ENCODE measurements at places on chromosomes 6 and 20.

GRCh38 chr20:50534567-50534966, 24.4 kb downstream of the PTPN1 start:
- DNase-seq = no peak

- no peak for DNase-seq
Measured at GRCh38 chr6:135572051-135572450, 74.5 kb upstream of the AHI1 start.

DNA sequence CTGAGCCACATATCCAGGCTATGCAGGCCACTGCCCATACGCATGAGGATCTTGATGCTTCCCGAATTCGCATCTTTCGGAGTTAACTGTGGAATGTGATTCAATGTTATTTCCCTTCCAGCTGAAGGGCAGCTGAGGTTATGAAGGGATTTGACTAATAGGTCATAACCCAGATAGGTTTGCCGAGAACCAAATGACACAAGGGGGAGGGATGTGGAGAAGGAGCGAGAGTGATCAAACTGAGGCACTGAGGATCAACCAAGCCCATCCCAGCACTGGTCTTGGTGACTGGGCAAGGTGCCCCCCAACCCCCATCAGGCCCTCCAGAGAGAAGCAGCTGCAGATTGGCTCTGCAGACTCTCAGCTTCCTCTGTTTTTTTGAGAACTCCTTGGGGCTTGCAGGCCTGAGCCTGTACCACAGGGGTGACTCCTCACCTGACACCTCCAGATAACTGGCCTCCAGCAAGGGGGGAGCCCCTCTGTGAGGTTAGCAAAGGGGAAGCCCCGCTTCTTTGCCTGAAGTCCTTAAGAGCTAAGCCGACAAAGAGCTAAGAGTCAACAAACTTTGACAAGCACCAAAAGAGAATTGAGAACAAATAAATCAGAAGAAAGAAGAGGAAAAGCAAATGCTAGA, 185.9 kb downstream of the PDE7B start:
- no peak for DNase-seq

- DNase-seq = no peak
Measured at GRCh38 chr6:25889877-25890853, 16.1 kb upstream of the SLC17A3 start.

GRCh38 chr6:7649037-7649810, 59.2 kb downstream of the SNRNP48 start:
- DNase-seq = no peak

DNA sequence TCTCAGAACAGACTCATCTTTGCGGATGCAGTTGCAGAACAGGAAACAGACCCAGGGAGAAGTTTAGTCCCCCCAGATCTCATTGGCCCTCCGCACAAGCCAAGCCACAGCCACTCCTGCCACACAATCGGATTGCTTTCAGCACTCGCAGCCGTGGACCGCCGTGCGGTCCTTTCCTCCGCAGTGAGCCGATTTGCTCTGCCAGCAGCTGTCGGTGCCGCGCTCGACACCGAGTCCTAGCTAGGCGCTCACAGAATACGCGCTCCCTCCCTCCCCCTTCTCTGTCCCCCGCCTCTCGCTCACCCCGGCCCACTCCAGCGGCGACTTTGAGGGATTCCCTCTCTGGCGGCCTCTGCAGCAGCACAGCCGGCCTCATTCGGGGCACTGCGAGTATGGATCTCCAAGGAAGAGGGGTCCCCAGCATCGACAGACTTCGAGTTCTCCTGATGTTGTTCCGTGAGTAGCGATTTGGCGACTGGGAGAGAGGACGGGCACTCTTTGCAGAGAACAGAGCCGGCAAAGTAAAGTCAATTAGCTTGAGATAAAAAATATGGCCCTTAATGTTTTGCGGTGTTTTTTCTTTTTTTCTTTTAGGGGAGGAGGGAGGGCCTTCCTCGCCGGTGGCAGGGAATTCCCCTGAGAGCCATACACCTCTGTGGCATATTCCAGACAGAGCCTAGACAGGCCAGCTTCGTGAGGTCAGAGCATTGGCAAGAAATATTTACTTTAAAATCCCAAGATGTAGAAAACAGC, at the start of gene LAMP5:
LAMP5 (plus strand) TSS at position 130 of the 753 bp plus-strand sequence; CDS start at position 393, 263 bp downstream.
- no peak for DNase-seq

DNA sequence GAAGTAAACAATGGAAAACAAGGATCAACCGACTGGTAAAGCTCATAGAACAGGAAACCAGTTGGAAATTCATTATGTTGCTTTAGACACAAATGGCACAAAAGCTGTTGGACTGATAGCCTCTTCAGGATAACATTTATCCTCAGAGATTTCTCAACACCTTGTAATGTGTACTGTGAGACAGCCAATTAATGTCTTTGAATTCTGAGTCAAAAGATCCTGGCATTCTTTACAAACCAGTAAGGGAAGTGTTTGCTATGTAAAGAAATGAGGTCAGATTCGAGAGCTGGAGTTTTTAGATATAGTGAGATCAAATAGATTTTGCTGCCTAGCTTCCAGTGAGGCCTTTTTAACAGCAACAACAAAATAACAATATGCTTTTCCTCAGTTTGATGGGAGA, 439.2 kb downstream of the C6orf118 start:
- no peak for DNase-seq

- DNase-seq = no peak
Measured at GRCh38 chr6:107280791-107281190, 165.5 kb upstream of the BEND3 start.

DNA sequence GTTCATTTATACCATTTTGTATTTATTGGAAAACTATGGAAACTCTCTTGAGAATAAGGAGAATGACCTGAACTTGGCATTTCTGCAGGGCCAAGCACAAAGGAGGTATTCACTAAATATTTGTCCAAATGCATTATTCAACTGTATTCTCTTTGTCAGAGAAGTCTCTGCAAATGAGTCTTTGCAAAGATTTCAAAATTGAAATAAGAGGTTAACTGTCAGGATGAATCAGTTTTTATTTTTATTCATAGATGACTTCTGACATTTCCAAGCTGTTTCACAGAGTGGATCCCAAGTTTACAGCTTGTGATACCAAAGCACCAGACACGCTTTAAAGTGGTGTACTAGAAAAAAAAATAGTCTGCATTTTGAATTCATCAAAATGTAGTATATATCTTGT, 131.6 kb downstream of the UTRN start:
- DNase-seq = no peak

DNA sequence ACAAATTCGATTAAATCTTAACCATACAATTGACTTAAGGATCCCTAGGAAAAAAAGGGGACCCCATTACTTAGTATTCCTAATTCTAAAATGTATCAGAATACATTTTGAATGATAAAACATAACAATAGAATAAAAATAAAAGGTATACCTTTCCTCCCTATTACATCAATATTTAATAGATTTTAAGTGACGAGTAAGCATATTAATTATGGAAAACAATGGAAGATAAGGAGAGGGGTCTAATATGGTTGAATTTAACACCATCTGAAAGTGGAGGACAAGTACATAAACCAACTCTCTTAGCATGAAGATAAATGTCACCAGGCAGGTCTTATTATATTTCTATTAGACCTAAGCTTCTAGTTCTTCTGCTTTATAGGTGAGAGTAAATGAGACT, 232.1 kb downstream of the HAO1 start:
- no peak for DNase-seq

- no peak for DNase-seq
Measured at GRCh38 chr6:147283460-147283859, 79.2 kb downstream of the STXBP5 start.

GRCh38 chr6:42100029-42100901, 42.2 kb downstream of the C6orf132 start:
- DNase-seq = peak; percentile 30

- DNase-seq = no peak
Measured at GRCh38 chr20:24747010-24747712, 201.9 kb upstream of the CST7 start.

- DNase-seq = no peak
Measured at GRCh38 chr6:137640086-137640485, 145.9 kb upstream of the OLIG3 start.

DNA sequence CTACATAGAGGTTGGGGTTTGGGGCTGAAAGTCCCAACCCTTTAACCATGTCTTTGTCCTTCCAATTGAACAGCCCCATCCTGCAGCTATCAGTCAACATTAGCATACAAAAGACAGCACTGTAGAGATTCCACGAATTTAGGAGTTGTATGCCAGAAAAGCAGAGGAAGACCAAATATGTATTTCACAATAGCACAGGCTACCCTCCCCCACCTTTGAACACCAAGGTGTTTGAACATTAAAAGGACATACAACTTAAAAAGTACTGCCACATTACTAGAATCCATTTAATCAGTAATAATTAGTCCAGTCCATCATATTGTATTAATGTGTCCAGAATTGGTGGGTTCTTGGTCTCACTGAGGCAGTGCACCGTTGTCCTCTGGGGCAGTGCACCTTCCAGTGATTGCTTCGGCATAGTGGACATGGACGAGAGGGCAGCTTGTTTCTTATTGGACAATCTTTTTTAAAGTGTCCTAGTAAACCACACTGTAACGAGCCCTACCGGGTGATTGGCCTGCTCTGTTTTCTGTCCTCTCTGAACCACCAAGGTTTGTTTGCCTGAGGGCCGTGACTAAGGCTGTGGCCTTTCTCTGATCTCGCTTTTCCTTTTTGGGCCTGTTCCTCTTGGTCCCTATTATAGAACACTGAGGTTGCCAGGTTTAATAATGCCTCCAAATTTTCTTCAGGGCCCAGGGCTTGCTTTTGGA, 36.4 kb downstream of the GSTA4 start:
- DNase-seq = no peak

DNA sequence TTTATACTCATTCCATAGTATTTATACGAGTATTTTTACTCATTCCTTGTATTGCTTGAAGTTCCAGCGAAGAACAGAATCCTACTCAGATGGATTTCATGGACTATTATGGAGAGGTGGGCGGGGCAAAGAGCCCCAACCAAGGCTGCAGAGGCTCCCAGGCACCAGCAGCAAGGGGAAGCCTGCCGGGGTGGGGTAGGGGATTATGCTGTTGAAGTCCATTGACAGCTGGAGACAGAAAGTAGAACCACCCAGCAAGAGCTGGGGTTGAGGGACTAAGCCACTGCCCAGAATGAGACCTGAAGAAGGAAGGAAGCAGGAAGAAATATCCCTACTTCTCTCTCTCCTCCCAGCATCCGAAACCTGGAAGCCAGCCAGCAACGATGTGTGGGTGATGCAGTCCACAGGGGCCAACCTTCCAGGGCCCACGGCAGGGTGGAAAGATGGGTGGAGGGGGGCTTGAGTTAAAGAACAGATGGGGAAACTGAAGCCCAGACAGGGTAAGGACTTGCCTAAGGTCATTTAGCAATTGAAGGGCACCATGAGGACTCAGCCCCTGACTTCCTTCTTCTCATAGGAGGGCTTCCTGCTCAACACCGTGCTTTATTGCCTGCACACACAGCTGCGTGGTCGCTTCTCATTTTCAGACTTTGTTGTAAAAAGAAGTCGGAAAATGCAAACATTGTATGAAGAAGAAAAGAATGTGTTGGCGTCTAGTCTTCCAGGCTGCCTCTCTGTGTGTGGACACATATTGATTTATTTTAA, 18.3 kb upstream of the GTSF1L start:
- no peak for DNase-seq

DNA sequence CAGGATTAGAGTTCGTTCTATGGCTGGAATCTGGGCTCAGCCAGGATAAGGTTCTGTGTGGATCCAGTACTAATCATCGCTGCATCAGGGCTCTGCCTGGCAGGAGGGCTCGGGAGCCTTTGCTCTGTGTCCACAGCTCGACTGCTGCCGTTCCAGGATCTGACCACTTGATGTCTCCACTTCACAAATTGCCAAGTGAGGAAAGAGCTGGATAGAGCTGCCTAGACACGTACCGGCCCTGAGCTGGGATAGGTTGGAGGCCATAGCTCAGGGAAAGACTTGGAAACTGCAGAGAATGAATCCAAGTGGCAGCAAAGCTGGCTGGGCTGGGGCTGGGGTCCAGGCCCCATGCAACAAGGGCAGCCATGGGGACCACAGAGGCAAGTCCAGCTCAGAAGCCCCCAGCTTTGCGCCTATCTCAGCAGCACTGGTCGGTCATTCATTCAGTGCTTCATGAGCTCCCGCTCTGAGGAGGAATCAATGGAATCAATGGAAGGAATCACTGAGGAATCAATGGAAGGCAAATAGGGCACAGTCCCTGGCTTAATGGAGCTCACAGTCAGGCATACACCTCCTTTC, 38.0 kb upstream of the TOP1 start:
- peak; percentile 82 for DNase-seq

GRCh38 chr6:24997231-24997630, 61.5 kb upstream of the RIPOR2 start:
- no peak for DNase-seq

GRCh38 chr6:7921046-7921445, 10.5 kb upstream of the TXNDC5 start:
- DNase-seq = no peak

- no peak for DNase-seq
Measured at GRCh38 chr6:162463576-162463975, 264.0 kb downstream of the PRKN start.

DNA sequence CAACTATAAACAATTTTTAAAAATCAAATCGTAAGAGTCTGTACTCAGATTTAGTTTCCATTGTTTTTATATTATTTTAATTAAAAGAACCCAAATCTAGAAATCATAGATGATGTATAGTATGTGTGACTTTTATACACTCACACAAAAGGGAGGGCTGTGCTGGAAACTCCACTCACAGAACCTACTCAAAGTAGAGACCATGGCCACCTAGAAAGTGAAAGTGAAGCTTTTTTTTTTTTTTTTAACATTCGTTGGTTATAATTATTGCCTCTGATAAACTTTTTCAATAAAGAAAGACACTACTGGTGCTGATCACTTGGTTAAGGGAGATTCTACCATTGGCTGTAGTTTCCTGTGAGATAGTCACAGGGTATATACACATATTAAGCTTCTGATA, 37.9 kb upstream of the PRL start:
- no peak for DNase-seq

DNA sequence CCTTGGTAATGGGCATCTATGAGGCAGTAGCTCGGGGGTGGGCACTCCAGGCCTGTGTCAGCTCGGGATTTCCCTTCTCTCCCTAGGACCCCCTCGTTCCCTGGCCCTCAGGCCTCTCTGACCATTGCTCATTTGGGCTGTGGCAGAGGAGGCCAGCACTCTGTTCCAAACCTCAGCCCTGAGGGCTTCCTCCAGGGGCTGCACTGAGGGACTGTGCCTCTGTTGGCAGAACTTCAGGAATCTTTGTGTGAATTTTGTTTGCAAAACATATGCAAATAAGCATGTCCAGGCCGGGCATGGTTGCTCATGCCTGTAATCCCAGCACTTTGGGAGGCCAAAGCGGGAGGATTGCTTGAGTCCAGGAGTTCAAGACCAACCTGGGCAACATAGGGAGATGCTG, 11.0 kb downstream of the PACSIN1 start:
- DNase-seq = no peak

DNA sequence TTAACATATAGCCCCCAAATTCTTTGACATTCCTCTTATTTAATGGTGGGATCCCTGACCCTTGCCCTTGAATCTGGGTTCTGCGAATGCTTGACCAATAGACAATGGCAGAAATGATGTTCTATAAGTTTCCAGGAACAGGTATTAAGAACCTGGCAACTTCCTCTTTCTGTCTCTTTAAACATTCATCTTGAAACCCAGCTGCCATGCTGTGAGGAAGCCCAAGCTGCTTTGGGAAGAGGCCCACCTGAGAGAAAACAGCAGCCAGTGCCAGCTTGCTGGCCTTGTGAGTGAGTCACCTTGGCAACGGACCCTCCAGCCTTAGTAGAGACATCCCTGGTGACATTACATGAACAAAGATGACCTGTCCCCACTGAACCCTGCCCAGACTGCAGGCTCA, 45.2 kb upstream of the RALY start:
- DNase-seq = no peak

- no peak for DNase-seq
Measured at GRCh38 chr6:56541030-56541600, 101.6 kb downstream of the DST start.

Measured in stimulated activated effector memory CD8-positive, alpha-beta T cell treated with anti-CD3 and anti-CD28 coated beads, Interleukin-12 subunit alpha, Interleukin-12 subunit beta, amount 100 ng/mL, for 72 hours (primary cell).